EL (cell line): ENCODE measurements at places on chromosomes 13 and 19.

GRCh38 chr19:21765151-21765550 is 2.2 kb downstream of the ZNF100 start:
- no peak for DNase-seq

DNA sequence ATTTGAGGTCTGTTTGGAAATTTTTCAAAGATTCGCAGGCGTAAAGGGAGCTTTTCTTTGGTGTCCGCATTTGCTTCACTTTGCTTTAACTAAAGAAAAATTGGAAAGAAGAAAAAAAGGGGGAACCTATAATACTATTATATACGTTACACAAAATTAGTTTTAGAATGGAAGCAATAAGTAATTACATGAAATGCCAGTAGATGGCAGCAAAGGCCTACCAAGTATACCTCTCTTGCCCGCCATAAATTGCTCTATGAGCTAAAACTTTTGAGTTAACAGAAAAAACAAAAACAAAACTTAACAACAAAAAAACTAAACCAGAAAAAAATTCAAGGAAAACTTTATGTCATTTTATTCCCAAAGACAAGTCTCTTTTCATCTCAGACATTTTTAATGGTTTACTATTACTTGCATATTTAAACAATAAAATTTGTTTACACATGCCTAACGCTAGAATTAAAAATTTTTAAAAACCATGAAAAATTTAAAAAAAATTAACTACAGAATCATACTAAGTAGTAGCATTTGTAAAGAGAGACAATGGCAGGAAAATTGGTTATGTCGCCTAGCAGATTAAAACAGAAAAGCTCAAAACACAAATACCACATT is 271.4 kb downstream of the NALCN start:
- DNase-seq, result peak; percentile 55

DNA sequence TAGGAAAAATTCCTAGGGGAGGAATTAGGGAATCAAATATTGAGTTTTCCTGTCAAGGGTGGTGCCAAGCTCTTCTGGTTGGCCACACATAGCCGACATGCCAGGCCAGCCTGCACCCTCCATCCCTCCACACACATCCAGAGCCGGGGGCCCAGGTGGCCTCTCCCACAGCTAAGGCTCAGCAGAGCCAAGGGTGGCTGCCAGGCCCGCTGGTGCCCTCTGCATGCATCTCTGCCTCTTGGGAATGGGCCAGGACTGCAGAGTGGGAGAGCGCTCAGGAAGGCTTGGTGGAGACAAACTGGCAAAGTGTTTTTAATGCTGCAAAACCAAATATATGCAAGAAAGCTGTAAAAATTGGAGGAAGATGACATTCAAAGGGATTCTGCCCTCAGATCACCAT is 42.7 kb upstream of the GAS6 start:
- DNase-seq, result no peak

DNA sequence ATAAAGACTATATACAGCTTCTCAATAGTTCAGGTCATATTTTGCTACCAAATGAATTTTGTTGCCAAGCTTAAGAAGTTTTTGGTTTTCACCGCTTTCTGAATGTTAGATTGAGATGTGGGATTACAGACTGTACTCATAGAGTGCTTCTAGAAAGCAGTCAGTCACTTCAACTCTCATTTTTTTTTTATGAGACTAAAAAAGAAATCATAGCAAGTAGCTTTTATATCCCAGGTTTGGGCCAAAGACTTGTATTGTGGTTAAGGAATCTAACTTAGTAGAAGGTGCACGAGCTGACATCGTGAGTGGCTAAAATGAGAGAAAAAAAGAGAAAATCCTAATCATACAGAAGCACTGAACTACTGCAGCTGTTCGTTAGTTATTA is 2.2 kb upstream of the USPL1 start:
- peak; percentile 1 for DNase-seq

- DNase-seq, result no peak
These were observed 1.6 kb downstream of the MYH14 start for GRCh38 chr19:50204811-50205675.

GRCh38 chr13:26406791-26407190 is 150.7 kb upstream of the WASF3 start:
- DNase-seq, result no peak

DNA sequence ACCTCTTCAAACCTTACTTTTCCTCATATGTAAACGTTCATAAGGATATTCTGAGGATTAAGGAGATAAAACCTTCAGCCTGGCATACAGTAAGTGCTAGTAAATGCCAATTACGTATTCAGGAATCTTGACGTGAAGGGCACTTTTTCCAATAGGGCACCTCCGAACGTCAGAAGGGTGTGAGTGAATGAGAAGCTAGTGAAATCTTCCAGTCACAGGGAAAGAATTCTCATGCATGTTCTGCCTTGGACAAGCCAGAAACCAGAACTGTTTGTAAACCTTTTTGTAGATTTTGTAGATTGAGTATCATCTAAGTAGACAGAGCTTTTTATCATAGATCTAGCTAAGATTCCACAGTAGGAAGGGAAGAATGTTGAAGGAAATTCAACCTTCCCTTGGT is 16.5 kb downstream of the DGKH start:
- DNase-seq, result no peak

DNA sequence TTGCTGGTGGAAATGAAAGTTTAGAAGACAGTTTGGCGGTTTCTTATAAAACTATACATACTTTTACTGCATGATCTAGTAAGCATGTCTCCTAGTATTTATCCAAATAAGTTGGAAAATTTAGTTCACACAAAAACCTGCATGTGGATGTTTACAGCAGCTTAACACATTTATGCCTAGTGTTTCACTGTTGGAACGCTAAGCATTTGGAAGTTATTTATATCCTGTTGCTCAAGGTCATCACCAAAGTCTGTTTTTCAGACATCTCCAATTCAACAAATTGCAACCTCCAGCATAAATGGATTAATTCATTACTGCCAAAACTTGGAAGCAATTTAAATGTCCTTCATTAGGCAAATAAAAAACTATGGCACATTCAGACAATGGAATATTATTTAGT is 461.8 kb downstream of the SUCLA2 start:
- no peak for DNase-seq

DNA sequence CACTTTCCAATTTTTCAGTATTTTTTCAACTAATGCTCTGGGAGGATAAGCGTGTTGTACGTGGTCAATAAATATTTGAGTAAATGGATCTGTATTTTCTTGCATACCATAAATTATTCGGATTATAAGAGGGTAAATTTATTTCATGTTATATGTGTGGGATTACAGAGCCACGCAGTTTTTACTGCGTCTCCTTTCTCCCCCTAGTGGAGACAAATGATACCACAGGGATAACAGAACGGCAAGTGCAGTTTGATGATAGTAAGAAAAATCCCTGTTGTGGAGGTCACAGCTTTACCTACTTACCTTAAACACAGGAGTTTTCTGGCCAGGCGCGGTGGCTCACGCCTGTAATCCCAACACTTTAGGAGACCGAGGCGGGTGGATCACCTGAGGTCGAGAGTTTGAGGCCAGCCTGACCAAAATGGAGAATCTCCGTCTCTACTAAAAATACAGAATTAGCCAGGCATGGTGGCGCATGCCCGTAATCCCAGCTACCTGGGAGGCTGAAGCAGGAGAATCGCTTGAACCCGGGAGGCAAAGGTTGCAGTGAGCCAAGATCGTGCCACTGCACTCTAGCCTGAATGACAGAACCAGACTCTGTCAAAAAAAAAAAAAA is 16.8 kb downstream of the MBD3L2B start:
- DNase-seq, result no peak

GRCh38 chr19:20103091-20103740 is 25.4 kb downstream of the ZNF90 start:
- DNase-seq, result peak; percentile 19

DNA sequence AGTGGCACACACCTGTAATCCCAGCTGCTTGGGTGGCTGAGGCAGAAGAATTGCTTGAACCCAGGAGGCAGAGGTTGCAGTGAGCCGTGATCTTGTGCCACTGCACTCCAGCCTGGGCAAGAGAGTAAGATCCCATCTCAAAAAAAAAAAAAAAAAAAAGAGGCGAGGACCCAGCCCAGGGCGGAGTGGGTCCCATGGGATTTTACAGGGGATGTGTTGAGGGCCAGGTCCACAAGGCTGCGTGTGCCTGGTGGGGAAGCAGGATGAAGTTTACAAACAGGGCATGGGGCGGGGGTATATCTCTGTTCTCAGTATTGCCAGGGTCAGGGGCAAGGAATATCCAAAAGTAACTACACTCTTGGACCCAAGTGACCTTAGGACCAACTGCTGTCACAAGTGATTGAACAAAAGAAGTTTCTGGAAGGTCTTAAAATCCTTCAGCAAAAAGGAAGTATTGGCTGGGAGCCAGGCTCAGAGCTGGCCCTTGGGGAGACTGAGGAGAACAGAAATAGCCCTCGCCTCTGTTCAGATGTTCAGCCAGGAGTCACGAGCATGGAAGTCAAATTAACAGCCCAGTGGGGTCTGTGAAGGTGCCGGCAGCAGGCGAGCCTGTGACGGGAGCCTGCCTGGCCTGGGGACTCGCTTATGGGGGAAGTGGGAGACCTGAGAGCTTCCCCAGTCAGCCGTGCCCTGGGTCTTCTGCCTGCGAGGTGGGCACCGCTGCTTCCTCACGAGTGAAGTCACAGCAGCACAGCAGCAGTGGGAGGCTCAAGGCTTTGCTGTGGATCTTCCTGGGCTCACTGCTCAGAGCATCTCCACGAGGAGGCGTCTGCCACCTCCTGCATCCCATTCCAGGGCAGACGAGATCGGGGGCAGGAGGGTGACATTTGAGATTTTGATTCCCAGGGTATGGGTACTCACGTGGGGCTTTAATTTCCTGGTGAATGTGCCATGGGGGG is 6.4 kb downstream of the MYO9B start:
- no peak for DNase-seq

DNA sequence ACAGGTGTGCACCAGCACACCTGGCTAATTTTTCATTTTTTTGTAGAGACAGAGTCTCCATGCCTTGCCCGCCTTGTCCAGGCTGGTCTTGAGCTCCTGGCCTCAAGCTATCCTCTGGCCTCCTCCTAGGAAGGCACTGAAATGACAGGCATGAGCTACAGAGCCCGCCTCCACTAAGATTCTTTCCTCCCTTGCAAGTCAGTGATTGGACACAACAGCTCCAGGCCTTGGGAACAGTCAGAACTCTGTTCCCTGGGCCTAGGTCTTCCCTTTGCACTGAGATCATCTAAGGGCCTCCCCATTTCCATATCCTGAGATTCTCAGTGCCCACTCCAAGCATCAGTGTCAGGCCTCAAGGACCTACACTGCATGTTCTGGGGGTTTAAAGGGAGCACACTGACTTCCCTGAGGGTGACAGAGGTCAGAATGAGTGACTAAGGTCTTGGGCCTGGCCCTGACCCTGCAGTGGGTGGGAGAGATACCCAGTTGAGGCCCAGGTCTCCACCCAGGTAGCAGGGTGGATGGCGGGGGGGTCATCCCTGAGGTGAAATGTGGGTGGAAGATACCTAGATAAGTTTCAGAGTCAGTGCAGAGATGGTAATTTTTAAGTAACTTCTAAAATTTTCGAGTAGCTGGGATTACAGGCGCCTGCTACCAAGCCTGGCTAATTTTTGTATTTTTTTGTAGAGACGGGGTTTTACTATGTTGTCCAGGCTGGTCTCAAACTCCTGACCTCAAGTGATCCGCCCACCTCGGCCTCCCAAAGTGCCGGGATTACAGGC is 17.3 kb upstream of the ERCC1 start:
- DNase-seq, result peak; percentile 60

DNA sequence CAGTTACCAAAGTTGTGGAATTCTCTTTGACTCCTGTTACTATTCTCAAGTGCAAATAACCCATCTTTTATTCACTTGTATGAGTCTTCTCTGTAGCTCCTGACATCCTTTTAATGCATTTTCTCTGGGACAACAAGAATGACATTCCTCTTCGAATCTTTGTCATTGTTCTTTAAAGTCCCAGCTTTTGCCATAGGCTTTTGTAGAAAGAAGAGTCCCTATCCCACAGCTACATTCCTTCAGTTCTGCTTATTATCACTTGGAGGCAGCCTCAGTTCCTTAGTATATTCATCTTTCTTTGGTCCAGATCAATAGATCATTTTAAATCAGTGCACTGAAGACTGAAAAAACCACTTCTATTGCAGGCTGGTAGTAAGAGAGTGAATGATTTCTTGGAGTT is 560.2 kb downstream of the DACH1 start:
- DNase-seq, result no peak

- DNase-seq, result peak; percentile 88
These were observed 8.7 kb upstream of the IGFL3 start for GRCh38 chr19:46133101-46133627.

DNA sequence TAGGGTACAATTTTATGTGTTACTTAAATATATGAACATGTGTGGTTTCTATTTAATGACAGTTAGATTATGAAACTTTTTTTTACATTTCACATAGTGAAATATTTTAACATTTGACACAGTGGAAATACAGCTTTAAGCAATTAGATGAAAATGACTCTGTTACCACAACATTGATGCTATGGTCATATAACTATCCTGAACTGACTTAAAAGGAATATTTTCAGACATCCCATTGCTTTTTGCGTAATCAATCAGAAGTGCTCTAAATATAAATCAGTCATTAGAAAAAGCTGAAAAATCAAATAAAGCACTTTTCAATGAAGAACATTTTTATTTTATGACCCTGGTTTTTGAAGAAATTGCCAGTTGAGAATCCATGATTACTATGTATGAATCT is 80.3 kb downstream of the UFM1 start:
- DNase-seq, result no peak

DNA sequence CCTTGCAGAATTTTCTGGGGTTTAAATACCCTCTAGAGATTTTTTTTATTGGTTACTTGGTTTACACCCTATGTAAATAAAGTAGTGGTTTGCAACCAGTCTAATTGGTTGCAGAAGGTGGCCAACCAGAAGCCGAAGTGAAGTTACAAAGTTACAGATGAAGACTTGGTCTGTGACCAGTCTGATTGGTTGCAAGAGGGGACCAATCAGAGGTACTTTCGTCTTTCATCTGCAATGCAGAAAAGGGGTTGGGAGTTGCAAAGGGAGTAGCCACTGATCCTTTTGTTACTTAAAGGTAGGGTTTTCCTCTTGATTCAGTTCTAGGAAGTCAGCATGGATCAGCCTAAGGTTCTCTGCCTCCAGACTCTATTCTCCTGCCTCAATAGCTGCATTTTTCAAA is 48.8 kb upstream of the CHST8 start:
- DNase-seq, result no peak

DNA sequence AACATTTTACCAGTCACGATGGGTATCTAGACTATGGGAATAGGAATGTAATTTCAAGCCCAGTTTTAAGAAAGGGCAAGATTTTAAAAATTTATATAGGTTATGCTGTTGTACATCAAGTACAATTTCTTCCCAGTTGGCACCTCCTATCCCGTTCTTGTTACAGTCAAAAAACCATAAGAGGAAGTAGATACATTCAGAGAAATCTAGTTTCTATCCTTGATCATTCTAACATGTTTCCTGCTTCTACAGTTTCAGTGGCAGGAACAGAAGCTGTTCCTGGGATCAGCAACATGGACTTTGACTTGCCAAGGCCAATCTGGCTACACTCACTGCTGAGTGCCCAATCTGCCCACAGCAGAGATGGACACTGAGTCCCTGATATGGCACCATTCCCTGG is 14.7 kb upstream of the FPR3 start:
- DNase-seq, result no peak

- peak; percentile 30 for DNase-seq
These were observed 113.1 kb downstream of the KLF5 start for GRCh38 chr13:73171926-73172325.
